ENCODE measurements at places on chromosomes 5 and 9. TPM values are rescaled to one million over a fixed set of nuclear protein-coding genes. Genes with fewer than 3 reads are reported as not detected.

DNA sequence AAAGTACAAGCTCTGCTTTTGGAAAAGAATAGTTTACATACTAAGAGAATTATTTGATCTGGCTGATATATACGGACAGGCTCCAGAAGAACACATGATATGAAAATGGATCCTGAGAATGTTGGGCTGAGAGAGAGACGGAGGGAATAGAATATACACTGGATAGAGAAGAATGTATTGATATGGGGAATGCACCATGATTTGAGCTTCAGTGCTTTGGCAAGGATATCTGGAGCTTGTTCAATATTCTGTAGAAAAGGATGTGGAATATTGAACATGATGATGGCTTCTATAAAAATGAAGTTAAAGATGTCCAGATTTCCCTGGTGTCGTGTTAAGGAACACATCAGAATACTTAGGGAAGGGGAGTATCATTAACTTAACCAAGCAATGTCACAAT lies 280.5 kb upstream of the VLDLR start:
- no peak for DNase-seq

GRCh38 chr5:43256261-43256966 lies 56.8 kb downstream of the HMGCS1 start:
- DNase-seq: no peak

DNA sequence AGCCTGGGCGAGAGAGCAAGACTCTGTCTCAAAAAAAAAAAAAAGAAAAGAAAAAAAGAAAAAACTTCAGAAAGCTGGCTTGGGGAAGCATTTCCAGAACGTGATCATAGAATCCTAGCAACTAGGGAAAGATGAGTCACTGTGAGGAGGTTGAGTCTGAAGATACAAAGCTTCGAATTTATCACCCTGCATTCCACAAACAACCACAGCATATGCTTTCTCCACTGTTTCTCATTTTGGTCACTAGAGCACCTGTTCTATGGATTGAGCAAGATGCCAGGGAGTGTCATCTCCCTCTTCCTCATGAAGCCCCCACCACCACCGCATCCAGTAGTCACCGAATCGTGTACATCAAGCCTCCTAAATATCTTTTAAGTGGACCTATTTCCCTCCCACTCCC lies 37.9 kb downstream of the SEMA5A start:
- no peak for DNase-seq

- DNase-seq: no peak
These were observed 72.7 kb downstream of the CERT1 start for GRCh38 chr5:75438722-75439121.

DNA sequence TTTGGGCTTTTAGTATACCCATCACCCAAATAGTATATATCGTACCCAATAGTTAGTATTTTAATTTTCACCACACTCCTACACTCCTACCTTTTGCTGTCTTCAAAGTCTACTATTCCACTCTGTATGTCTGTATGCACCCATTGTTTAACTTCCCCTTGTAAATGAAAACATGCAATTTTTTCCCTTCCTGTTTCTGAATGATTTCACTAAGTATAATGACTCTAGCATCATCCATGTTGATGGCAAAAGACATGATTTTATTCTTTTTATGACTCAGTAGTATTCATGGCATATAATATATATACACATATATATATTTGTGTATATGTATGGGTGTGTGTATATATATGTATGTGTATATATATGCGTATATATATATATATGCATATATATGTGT lies 63.1 kb upstream of the FAM174A start:
- no peak for DNase-seq

HAVCR2 gene
- total RNA-seq: 13.7 TPM

TAF11L12 gene
- total RNA-seq: not detected

OMD gene
- 41.9 TPM for total RNA-seq

Measured in omental fat pad (tissue), 4 donors.